ENCODE measurements at places on chromosomes 4 and X. TPM values are rescaled to one million over a fixed set of nuclear protein-coding genes. Genes with fewer than 3 reads are reported as not detected.

DNA sequence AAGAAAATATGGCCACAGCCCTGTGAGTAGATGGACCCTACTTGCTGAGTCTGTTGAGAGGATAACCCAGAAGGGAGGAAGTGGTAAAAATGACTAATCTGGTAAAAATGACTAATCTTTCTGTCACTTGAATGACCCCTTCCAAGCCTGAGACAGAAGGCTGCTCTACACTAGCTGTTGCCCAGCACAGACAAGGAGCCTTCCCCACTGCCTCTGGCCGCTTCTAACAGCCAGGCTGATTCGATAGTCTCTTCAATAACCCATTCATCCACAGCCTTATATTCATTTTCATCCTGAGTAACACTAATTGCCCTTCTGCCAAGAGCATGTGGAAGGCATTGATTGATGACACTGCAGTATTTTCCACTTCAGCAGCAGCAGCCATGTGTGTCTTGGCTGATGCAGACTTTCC lies 18.4 kb downstream of the MAGEB17 start:
- DNase-seq = no peak
- H3K27me3 ChIP-seq = no peaks in the 10 kb centered on the region
- H3K4me3 ChIP-seq = no peak overlapping the region
- H3K27ac ChIP-seq = no peak overlapping the region
- H3K36me3 ChIP-seq = no peaks in the 10 kb centered on the region
- no peaks in the 10 kb centered on the region for H3K4me1 ChIP-seq

DNA sequence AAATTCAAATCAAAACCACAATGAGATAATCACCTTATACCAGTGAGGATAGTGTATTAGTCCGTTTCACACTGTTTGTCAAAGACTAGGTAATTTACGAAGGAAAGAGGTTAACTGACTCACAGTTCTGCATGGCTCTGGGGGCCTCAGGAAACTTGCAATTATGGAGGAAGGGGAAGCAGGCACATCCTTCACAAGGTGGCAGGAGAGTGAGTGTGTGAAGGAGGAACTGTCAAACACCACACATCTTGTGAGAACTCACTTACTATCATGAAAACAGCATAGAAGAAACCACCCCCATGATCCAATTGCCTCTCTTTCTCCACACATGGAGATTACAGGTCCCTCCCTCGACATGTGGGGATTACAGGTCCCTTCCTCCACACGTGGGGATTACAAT lies 54.7 kb upstream of the TRPC5 start:
- no peaks in the 10 kb centered on the region for H3K4me1 ChIP-seq
- H3K36me3 ChIP-seq = no peaks in the 10 kb centered on the region
- peaks cover 15% of the 10 kb centered on the region for H3K27me3 ChIP-seq
- H3K27ac ChIP-seq = no peak overlapping the region
- no peak for DNase-seq

DNA sequence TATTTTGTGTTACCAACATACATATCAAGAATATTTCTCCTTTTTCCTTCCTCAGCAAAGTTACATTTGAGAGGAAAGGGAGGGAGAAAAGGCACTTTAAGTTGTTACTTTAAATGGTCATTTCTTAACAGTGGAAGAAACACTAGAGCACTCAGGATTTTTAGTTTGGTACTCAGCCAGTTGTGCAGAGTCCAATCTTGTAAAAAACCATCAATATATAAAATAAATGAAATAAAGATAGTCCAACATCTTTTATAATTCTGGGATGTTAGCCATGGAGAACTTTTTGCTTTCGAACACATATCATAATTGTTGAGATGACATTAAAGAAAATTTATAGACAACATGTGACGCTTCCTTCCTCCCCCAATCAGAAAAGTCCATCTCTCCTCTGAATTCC lies 253.8 kb downstream of the QDPR start:
- DNase-seq = no peak
- no peaks in the 10 kb centered on the region for H3K36me3 ChIP-seq
- no peaks in the 10 kb centered on the region for H3K4me1 ChIP-seq
- no peak overlapping the region for H3K4me3 ChIP-seq
- H3K27ac ChIP-seq = no peak overlapping the region

- no peak for DNase-seq
- no peaks in the 10 kb centered on the region for H3K27me3 ChIP-seq
- no peaks in the 10 kb centered on the region for H3K36me3 ChIP-seq
- H3K4me3 ChIP-seq = no peak overlapping the region
Measured at GRCh38 chr4:181890911-181891310, 352.3 kb upstream of the TENM3 start.

PIN4 gene
- 6.7 TPM for total RNA-seq

DNA sequence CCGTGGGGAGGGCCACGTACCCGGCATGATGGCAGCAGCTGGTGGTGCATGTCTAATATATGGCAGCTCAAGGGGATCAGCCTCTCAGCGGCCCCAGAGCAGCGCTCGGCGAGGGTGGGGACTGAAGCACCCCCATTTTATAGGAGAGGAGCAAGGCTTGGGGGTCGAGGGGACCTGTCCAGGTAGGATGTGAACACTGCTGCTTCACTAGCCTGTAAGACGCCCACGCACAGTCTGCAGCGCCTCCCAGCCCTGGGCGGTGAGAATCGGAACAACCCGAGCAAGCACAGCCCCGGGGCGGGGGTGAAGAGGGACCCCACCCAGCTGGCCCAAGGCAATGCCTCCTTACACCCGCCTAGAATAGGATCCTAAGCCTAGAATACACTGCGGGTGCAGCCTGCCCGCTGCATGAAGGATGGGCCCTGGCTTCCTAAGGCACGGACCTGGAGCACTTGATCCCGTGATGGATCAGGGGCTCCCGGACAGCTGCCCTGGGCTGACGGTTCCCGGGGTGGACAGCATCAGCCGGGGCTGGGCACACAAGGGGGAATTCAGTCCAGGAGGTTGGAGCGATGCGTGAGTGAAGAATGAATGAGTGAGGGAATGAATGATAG lies 17.6 kb downstream of the ADRA2C start:
- DNase-seq = no peak
- no peaks in the 10 kb centered on the region for H3K36me3 ChIP-seq
- H3K27ac ChIP-seq = no peak overlapping the region
- no peaks in the 10 kb centered on the region for H3K4me1 ChIP-seq
